ENCODE measurements at places on chromosomes 3 and 15. TPM values are rescaled to one million over a fixed set of nuclear protein-coding genes. Genes with fewer than 3 reads are reported as not detected.

Gene POTEB3
- total RNA-seq, result not detected

Gene SCN5A
- 0.58 TPM for total RNA-seq

DNA sequence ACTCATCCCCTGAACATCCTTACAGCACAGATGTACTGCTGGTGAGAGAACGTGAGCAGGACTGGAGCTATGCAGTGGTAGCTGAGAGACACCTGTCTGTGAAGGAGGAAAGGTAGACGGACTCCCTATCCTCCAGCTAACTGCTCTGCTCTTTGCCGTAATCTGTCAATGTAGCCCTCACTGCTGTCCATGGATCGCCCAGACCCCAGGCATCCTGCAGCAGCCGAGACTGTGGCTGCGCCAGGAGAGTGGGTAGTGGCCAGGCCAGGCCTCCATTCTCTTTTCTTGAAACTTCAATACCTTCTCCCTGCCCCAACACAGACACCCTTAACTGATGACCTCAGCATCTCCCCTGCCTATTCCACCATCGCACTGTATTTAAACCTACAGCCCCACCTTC is 44.5 kb downstream of the CRABP1 start:
- H3K4me1 ChIP-seq, result no peaks in the 10 kb centered on the region
- no peak for DNase-seq
- no peak overlapping the region for H3K4me3 ChIP-seq
- no peak overlapping the region for H3K27ac ChIP-seq

DNA sequence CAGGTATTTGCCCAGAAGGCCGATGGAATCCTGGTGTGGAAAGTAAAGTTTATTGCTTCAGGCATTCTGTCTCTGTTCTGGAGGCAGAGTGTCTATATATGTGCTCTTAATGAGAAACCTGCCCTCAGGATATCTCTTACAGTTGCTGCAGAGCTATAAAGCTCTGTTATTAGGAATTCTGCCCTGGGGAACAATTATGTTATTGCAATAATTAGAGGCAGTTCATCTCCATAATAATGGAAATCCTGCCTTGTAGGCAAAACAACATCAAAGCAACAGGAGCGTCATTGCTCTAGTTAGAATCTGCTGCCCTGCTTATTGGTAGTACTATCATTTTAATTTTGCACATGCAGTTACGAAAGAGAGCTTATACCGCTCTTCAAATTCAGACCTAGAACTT is 175.6 kb downstream of the IL5RA start:
- H3K4me3 ChIP-seq, result no peak overlapping the region
- no peaks in the 10 kb centered on the region for H3K4me1 ChIP-seq
- no peaks in the 10 kb centered on the region for H3K27me3 ChIP-seq
- no peak for DNase-seq

- no peak overlapping the region for H3K4me3 ChIP-seq
- no peaks in the 10 kb centered on the region for H3K4me1 ChIP-seq
- H3K27ac ChIP-seq, result no peak overlapping the region
- H3K27me3 ChIP-seq, result no peaks in the 10 kb centered on the region
- DNase-seq, result no peak
Measured at GRCh38 chr3:7721869-7722268, 779.8 kb upstream of the LMCD1 start.

GRCh38 chr3:102415553-102415952 is 19.3 kb upstream of the ZPLD1 start:
- H3K4me1 ChIP-seq, result no peaks in the 10 kb centered on the region
- H3K4me3 ChIP-seq, result peak overlapping the region; percentile 18
- no peak overlapping the region for H3K27ac ChIP-seq
- H3K27me3 ChIP-seq, result no peaks in the 10 kb centered on the region

- no peak for DNase-seq
- no peaks in the 10 kb centered on the region for H3K27me3 ChIP-seq
- no peak overlapping the region for H3K4me3 ChIP-seq
- peaks cover 27% of the 10 kb centered on the region for H3K36me3 ChIP-seq
- H3K27ac ChIP-seq, result no peak overlapping the region
Measured at GRCh38 chr15:70669966-70670658, 93.2 kb downstream of the UACA start.

All from upper lobe of right lung (tissue), 1 donor.